ENCODE measurements at places on chromosomes 5 and 9. TPM values are rescaled to one million over a fixed set of nuclear protein-coding genes. Genes with fewer than 3 reads are reported as not detected.

Gene TMEM171
- total RNA-seq: not detected

Gene KCNIP1
- 2.8 TPM for total RNA-seq

Gene FKBP15
- 25.5 TPM for total RNA-seq

Gene PLEKHG4B
- total RNA-seq: 28.8 TPM

Gene ZBTB34
- 21.9 TPM for total RNA-seq

Gene FCHSD1
- 8.7 TPM for total RNA-seq

Gene MXD3
- total RNA-seq: 31.1 TPM

Gene CAPSL
- total RNA-seq: 0.15 TPM

Gene ENTPD2
- not detected for total RNA-seq

Gene URM1
- total RNA-seq: 21.7 TPM

Gene FAM200C
- total RNA-seq: 25.3 TPM

Gene GPX3
- 17.9 TPM for total RNA-seq

Gene IER5L
- 12.2 TPM for total RNA-seq

Gene BARX1
- total RNA-seq: 2.9 TPM

Gene BARHL1
- total RNA-seq: 3.1 TPM

Gene OTULINL
- total RNA-seq: 4.9 TPM

Gene ANKRD31
- 0.74 TPM for total RNA-seq

Gene CCNI2
- total RNA-seq: not detected

Gene N4BP3
- total RNA-seq: 12.8 TPM

Gene CCL27
- 0.67 TPM for total RNA-seq

Gene WASHC1
- total RNA-seq: 8.4 TPM

Gene TSSK1B
- total RNA-seq: not detected

Gene SLC36A3
- not detected for total RNA-seq

Gene GABRP
- 0.03 TPM for total RNA-seq

Gene RASGRF2
- 0.40 TPM for total RNA-seq

Gene F2RL1
- 10.6 TPM for total RNA-seq

Gene AIF1L
- total RNA-seq: 95.1 TPM

Gene PPP3R2
- not detected for total RNA-seq

Gene TYRP1
- total RNA-seq: 0.75 TPM

Gene EFCAB9
- total RNA-seq: not detected

Gene PDCD1LG2
- total RNA-seq: not detected

Gene LCN12
- total RNA-seq: 0.19 TPM

Gene GPR107
- total RNA-seq: 33.8 TPM
